Stimulated activated CD4-positive, alpha-beta T cell treated with anti-CD3 and anti-CD28 coated beads, Interleukin-12 subunit alpha, Interleukin-12 subunit beta, amount 100 ng/mL, for 24 hours (primary cell): ENCODE measurements at places on chromosomes 11 and 22.

- no peak for DNase-seq
Observed at GRCh38 chr11:64545619-64546018, 45.4 kb upstream of the SLC22A12 start.

DNA sequence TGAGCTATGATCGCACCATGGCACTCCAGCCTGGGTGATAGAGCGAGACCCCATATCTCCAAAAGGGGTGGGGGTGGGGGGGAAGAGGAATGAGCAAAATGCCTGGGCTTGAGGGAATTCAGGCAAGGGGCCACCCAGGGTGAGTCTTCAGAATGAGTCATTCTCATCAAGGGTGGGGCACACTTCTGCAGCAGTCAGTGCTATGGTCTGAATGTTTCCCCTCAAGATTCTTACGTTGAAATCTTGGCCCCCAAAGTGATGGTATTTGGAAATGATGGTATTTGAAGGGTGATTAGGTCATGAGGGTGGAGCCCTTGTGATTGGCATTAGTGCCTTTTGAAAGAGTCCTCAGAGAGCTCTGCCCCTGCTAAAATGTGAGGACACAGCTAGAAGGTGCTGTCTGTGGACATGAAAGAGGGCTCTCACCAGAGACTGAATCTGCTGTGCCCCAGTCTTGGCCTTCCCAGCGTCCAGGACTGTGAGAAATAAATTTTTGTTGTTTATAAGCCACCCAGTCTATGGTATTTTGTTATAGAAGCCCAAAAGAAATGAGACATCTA, 86.4 kb upstream of the THY1 start:
- no peak for DNase-seq

DNA sequence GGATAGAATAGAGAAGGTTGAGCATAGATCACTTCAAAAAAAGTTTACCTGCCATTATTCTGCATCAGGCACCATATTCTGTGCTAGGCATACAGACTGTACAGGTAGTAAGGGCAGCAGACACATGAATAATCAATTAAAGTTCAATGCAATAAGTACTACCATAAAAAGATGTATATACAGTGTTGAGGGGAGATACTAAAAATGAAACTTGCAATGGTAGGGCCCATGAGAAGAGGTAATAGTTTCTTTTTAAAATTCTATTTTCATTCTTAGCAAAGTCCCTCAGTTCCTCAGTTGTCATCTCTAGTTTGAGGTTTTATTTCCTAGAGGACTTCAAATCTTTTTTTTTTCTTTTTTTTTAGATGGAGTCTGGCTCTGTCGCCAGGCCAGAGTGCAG, 819.9 kb downstream of the FAM181B start:
- no peak for DNase-seq

GRCh38 chr11:11555208-11555607, 66.6 kb downstream of the GALNT18 start:
- DNase-seq, result no peak

GRCh38 chr11:109362059-109362458, 59.9 kb upstream of the C11orf87 start:
- no peak for DNase-seq

GRCh38 chr22:25013607-25014006, 61.1 kb downstream of the KIAA1671 start:
- DNase-seq, result no peak

- no peak for DNase-seq
Observed at GRCh38 chr22:43298062-43298801, 44.9 kb downstream of the SCUBE1 start.

DNA sequence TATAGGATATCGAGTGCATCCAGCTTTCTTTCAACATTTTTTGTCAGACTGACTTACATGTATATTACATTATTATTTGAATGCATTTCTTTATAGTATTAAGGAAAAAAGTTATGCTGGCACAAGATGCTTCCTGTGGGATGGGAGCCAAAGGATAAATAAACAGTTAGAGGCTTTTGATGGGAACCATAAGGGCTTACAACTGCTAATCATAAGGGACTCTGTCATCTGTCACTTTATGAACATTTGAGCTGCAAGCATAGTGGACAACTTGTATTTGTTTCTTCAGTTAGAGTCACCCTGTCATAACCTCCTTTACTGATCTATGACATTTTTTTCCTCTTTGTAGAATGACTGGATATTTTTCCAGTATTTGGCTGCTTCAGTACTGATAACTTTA, 132.4 kb upstream of the CHORDC1 start:
- no peak for DNase-seq

- no peak for DNase-seq
Observed at GRCh38 chr22:26597480-26597879, 7.5 kb upstream of the TPST2 start.

DNA sequence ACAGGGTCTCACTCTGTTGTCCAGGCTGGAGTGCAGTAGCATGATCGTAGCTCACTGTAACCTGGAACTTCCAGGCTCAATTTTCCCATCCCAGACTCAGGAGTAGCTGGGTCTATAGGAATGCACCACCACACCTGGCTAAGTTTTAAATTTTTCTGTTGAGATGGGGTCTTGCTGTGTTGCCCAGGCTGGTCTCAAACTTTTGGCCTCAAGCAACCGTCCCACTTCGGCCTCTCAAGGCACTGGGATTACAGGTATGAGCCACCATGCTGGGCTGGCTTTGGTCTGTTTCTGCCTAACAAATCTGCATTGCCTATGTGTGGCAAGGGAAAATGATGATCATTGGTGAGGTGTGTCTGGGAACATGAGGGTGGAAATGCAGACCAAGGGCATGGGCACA, 59.3 kb upstream of the CLMP start:
- DNase-seq, result no peak

- no peak for DNase-seq
Observed at GRCh38 chr11:112997857-112998466, 36.7 kb downstream of the NCAM1 start.

GRCh38 chr11:111429066-111429506, 50.0 kb upstream of the POU2AF1 start:
- peak; percentile 74 for DNase-seq

- no peak for DNase-seq
Observed at GRCh38 chr11:114379394-114380069, 20.8 kb downstream of the C11orf71 start.

DNA sequence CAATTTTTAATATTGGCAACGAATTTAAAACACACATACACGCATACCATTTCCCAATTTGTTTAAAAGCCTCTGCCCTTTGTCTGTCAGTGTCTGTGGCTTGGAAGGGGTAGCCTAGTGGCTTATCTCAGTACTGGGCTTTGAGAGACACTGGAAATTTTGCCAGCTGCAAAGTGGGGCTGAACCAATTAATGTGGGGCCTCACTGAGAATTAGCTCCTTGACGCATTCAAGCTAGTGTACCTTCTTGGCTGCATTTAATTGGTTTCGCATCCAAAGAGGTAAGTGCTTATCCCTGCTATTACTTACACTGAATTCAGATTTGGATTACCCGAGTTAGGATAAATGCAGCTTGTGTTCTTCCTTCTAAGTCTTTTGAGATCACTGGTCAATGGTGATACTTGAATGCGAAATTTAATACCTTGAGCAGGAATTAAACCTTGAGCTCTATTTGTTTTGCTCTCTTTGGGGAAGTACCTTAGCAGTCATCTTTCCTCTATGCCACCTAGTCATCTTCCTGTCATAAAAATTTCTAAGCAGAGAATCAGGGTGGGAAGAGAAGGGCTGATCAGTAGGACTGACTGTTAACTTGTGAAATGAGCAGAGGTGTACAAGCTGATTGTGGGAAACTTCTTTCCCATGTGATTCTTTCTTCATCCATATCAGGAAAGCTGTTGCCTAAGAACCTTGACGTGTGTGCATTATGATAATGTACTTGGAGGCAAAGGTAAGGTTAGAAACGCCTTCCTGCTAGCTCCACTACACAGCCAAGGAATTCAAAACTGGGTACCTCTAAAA, 187.7 kb upstream of the E2F8 start:
- no peak for DNase-seq

DNA sequence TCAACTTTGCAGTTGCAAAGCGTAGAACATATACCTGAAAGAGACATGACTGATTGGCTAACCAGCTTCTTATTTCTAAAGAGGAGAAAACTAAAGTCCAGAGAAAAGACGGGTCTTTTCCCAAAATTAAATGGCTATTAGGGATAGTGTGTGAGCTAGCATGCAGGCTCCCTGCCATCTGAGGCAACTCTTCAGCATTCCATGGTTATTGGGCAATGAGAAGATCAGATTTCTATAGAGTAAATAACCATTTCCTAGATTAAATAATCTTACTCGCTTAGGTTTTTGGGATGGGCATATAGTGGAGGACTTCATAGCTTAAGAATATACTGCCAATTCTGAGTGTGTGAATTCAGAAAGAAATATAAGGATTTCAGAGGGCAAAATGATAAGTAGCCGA, 95.0 kb downstream of the PDHX start:
- DNase-seq, result no peak

- no peak for DNase-seq
Observed at GRCh38 chr11:106998116-106998915, 20.0 kb downstream of the GUCY1A2 start.

- no peak for DNase-seq
Observed at GRCh38 chr22:27885977-27886842, 32.8 kb downstream of the PITPNB start.

GRCh38 chr11:78325274-78325781, 92.3 kb downstream of the GAB2 start:
- no peak for DNase-seq

DNA sequence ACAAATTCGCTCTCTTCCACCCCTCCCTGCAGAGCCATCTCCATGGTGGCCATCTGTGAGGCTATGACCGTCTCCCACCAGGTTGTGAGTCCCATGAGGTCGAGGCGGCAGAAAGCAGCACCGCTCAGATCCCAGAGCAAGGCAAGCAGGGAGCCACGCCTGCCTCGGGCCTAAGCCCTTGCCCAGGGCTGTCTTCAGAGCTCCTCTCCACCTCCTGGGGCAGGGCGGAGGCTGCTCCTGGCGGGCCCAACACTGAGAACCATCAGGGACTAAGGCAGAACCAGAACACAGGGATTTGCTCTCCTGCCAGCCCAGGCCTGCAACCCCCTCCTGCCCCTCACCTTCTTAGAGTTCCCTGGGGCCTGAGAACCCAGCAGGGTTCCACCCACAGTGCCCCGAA, 80.9 kb upstream of the WNT11 start:
- no peak for DNase-seq

DNA sequence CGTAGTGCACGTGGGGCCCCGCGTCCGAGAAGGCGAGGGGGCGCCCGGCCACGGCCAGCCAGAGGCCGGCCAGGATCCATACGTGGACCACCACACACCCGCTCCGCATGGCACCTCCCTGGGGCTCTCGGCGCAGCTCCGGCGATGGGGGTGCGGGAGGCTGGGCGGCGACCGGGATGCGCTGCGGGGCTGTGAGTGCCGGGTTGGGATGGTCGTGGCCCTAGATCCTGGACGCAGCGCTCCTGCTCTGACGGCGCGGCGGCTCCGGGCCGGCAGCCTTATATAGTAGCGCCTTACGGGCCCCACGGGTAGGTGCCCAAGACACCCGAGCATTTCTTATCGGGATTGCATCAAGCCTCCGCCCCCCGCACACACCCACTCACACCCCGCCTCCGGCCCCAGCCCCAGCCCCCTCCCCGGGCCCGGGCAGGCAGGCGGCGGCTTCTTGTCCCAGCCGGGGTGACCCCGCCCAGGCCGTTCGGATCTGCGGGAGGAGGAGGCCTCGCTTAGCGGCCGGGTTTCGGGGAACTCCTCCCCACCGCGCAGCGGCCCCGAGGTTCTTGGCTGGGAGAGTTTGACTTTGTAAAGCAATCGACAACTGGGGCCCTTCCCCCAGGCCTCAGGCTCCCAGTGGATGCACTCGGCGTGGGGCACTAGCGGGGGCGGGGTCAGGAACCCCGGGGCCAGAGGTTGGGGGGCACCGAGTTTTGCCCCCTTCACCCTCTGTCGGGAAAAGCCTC, at the start of gene FGF19:
Gene FGF19 (minus strand): TSS at position 255 of the 740 bp plus-strand sequence. CDS start 146 bp downstream, at position 109.
- DNase-seq, result no peak

- DNase-seq, result no peak
Observed at GRCh38 chr11:77127920-77128691, at the start of gene MYO7A. TSS of gene MYO7A (plus strand) at chr11:77128246. CDS start at chr11:77130635, 2,389 bp downstream.

DNA sequence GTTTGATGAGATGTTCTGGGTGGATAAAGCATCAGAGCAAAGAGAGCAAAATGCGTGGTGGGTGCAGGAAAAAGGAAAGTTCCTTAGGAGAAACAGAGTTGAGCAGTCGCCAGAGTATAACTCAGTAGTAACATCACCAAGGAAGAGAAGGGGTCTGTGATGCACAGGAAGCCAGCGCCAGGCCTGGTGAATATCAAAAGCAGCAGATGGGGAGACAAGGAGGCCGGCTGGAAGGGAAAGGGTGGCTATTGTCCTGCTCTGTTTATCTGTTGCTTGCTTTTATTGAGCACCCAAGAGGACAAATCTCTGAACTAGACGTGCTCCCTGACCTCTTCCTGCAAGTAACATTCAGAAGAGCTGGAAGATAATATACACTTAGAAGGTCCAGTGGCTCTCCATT, 52.7 kb upstream of the GRAMD1B start:
- no peak for DNase-seq

DNA sequence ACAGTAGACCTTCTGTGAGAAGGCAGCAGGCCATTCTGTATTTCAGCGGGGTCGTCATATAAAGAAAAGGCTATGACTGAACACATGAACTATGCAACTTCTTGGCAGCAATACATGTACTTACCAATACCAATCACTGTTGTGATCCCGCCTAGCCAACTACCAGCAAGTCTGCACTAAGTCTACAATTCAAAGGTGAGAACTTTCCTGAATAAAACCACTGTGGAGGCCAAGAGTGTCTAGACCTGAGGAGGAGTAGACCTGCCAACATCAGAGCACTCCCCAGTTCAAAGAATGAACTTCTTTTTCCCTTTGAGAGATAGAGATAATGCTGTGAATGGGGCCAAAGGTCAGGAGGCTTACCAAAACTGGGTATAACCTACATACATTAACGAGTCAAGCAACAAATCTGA, 108.2 kb downstream of the SIK3 start:
- no peak for DNase-seq

GRCh38 chr11:1852877-1853276, at the start of gene LSP1:
TSS of gene LSP1 (plus strand) at chr11:1853084. CDS start at chr11:1853145, 61 bp downstream.
- peak; percentile 77 for DNase-seq

DNA sequence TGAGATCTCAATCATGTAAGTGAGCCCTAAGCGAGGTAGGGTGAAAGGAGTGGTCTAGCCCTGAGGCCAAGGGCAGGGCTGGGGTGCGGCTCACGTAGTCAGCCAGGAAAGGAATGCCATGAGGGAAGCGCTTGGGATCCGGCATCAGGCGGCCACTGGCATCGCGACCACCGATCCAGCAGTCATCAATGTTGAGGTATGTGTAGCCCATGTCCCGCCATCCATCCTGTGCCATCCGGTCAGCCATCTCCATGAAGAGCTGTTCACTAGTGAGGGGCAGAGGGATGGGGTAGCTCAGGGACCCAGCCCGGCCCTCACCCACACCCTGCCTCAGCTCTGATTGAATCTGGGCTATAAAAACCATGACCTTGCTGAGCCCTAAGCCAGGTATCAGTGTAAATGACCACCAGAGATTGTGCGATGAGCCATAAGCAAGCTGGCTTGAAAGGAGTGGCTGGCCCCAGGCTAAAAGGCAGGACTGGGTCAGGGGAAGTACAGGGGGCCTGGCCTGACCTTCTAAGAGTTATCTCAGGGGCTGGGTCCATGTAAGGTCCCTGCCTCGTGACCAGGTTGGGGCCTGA, 2.9 kb downstream of the NAGA start:
- no peak for DNase-seq

GRCh38 chr11:102551169-102551781, 20.7 kb upstream of the MMP7 start:
- no peak for DNase-seq

- DNase-seq, result no peak
Observed at GRCh38 chr11:19818619-19819018, 106.0 kb downstream of the NAV2 start.
